ENCODE measurements at places on chromosomes 2 and 18.

DNA sequence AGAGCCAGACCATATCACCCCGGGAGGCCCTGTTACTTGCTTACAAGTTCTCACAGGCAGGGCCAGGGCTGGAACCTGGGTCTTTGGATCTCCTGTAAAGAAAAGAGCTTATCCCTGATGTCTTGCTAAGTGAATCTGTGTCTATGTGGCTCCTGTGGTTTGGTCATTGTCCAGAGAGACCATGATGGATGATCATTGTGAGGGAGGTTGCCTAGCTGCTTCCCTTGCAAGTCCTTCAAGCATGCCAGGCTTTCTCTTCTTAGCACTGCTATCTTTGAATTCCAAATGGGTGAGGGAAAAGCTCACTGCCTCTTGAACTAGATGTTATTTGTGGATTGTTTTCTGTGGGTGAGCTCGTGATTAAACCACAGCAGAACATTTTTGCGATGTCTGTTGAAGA lies 151.6 kb downstream of the FSHR start:
- DNase-seq = no peak

- no peak for DNase-seq
These were observed 227.7 kb downstream of the RND3 start for GRCh38 chr2:150259746-150260145.

DNA sequence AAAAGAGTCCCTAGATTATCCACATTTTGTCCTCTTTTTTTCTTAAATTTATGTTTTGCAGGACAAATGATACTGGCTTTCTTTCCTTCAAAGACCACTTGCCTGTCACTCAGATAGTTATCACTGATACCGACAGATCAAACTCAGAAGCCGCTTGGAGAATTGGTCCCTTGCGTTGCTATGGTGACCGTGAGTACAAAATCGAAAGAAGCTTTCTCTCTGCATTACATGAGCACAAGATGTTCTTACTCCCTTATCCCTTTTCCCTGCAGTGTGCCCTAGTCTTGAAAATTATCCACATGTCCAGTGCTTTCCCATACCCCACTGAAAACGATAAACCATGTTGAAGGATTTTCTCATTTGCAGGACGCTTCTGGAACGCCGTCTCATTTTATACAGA lies 738.5 kb downstream of the CNTNAP5 start:
- DNase-seq = no peak

DNA sequence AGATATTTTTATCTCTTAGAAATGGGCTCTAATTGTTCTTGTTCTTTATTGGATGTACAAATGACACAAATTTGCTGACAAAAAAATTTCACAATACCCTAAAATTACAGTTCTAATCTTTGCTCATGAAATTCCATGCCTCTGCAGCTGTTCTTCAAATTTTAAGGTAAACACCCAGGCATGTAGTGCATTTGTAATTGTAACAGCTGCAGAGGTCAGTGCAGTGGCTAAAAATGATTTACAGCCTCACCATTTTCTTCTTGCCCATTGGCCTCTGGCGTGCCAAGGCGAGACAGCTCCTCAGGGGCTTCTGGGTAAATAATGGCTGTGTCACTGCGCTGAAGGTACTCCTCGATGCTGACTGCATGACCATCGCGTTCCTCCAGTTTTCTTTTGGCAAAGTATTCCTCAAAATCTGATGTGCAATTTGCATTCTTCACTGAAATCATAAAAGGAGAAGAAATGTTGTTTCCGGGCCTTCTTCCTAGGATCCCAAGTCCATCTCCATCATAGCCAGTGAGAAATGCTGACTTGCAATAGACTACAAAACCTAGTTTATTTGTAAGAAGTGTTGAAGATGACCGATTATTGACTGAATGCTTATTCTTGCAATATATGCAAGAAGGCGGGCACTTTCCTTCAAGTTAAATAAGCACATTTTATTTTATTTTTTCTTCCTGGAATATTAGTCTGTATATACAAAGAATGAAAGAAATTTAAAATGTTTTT lies 115.2 kb downstream of the ZEB2 start:
- no peak for DNase-seq

GRCh38 chr18:76446321-76447257 lies 48.5 kb downstream of the ZNF516 start:
- no peak for DNase-seq

- DNase-seq = no peak
These were observed 62.2 kb upstream of the RTN4 start for GRCh38 chr2:55112229-55113031.

- DNase-seq = no peak
These were observed 220.8 kb downstream of the CDH2 start for GRCh38 chr18:27956001-27956640.
